ENCODE measurements at places on chromosomes 12 and 14. TPM values are rescaled to one million over a fixed set of nuclear protein-coding genes. Genes with fewer than 3 reads are reported as not detected.
A peak's percentile ranks its signal among the peaks of the same experiment; 100 is the strongest.

DNA sequence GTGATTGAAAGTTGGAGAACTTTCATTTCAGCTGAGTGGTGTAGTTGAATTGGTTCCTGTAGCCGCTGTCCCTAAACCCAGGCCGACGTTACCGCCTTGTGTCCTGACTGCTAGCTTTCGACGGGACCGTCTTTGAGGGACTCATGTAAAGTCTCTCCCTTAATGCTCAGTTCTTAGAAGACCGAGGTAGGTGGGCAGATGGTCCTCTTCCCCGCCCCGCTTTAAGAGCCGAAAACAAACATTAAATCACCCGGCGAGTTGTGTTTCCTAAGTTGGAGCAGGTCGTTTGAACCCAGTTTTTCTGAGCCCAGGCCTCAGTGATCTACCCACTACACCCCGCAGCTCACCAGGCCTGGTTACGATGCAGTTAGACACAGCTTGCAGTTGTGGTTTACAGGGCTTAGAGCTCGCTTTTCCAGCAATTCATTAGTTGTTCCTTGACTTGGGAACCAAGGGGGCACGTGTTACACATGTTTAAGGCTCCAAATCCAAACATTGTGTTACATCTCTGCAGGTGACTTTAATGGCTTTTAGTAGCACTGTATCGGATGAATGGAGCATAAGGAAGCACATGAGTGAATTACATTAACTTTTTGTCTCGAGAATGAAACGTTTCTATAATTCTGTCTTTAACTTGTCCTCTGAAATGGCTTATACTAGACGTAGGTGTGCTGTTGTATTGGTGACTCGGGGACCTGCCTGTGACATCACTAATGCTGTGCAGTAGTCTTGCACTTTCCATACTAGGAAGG is 790 bp downstream of the NEDD1 start:
- peak; percentile 47 for DNase-seq

DNA sequence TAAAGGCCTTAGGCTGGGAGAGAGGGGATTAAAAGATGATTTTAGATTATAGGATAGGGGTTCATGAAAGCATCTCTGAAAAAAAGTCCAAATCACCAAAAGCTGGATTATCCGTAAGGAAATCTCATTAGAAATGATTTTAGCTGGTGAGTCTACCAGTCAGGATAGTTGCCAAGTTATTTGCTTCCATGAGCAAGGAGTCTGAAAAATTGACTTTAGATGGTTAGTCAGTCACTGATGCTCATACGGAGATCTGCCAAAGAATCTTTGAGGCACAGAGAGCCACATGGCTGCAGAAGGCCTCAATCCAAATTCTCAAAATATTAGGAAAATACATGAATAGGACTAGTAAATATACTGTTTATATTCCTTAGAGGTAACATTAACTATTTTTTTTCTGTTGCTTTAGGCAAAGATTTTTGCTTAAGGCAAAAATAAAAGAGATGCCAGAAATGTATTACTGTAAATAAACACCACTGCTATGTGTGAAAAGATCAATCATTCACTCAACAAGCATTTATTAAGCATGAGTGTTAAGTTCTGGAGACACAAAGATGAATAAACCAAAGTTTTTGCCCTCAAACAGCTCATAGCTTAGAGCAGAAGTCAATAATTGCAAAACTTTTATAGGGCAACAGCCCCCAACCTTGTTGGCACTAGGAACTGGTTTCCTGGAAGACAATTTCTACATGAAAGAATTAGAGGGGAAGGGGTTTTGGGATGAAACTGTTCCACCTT is 105.2 kb downstream of the BBS10 start:
- DNase-seq, result no peak

DNA sequence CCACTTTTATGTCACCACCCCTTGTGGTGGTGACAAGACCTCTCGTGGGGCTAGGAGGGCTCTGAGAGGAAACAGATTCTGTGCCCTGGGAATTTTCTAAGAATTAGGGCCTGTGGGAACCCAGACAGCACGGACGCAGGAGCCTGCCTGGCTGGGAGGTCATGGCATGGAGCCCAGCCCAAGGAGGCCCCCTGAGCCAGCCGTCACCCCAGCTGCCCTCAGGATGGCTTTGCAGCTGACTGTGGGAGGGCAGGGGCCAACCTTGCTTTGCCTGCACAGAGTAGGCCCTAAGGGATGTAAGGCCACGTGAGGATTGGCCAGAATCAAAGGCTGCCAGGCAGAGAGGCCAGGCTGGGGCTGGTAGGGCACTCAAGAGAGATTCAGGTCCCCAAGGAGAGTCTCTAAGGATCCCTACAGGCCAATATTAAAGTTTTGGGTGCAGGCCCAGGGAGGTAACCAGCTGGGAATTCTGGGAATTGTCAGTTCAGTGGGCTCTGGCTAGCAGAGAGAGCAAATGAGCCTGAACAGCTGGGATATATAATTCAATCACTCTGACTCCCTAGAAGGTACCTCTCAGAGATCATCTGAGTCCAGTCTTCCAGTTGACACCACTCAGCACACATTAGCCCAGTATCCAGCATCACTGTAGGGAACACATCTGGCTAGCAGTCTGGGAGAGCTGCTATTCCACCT is 6.4 kb downstream of the LTBP2 start:
- DNase-seq, result no peak

GRCh38 chr12:80792861-80793260 is 76.1 kb downstream of the MYF5 start:
- DNase-seq, result no peak

- DNase-seq, result no peak
These were observed 191.6 kb upstream of the NUDT4 start for GRCh38 chr12:93186131-93186530.

GRCh38 chr12:104180374-104180773 is 35.2 kb upstream of the TXNRD1 start:
- DNase-seq, result no peak

DNA sequence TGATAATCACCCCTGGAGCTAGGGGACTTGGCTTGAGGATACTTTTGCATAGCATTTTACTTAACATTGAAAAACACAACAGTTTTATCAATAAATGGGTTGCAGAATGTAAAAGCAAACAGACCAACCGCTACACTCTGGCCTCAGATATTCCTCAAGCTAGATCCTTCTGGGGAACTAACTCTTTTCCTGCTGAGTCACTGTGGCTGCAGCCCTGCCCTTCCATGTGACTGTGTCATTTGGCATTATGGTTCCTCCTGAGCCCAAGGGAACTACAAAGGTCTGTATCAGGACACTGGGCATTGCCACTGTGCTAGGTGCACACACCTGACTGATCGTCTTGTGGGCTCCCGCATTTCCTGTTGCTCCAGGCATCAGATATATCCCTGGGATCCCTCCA is 56.6 kb downstream of the TTC9 start:
- no peak for DNase-seq

Gene OAS2
- total RNA-seq, result 0.60 TPM

All from lung microvascular endothelial cell (primary cell).